Glomerular endothelial cell (primary cell): ENCODE measurements at places on chromosomes 11 and 22. TPM values are rescaled to one million over a fixed set of nuclear protein-coding genes. Genes with fewer than 3 reads are reported as not detected.

CADM1 gene
- 9.7 and 10.7 TPM in 2 replicates for total RNA-seq

HBG2 gene
- not detected in 2 replicates for total RNA-seq

GGT5 gene
- total RNA-seq: 12.8 and 24.3 TPM in 2 replicates

CBX6 gene
- total RNA-seq: 49.6 and 50.9 TPM in 2 replicates

BIK gene
- 0.58 and 2.5 TPM in 2 replicates for total RNA-seq

SUN2 gene
- 79.8 and 153 TPM in 2 replicates for total RNA-seq
